ENCODE measurements at places on chromosomes 6 and 20. TPM values are rescaled to one million over a fixed set of nuclear protein-coding genes. Genes with fewer than 3 reads are reported as not detected.

PTK7 gene
- 53.7 TPM for total RNA-seq

GRCh38 chr6:109867970-109868358 lies 110.1 kb upstream of the GPR6 start:
- peak; percentile 32 for DNase-seq

- DNase-seq: no peak
These were observed 108.4 kb upstream of the SIM1 start for GRCh38 chr6:100573166-100573565.

DNA sequence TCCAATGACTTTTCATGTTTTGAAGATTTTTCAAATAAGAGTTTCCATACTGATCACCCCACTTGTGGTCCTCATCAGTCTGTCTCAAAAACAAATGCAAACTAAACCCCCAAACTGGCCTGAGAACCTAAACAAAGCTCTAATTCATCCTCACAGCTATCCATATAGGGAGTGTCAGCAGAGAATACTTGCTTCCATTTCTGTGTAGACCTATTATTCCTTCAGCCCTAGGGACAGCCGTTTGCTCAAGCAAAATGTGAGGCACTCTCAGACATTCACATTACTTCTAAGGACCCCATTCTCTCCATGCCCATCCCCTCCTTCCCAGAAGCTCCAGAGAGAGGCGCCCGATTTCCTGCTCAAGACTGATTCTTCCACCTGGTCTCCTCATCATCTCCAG lies 24.6 kb downstream of the DNAAF9 start:
- DNase-seq: no peak

- DNase-seq: no peak
These were observed 36.7 kb downstream of the POU3F2 start for GRCh38 chr6:98871057-98871456.

DNA sequence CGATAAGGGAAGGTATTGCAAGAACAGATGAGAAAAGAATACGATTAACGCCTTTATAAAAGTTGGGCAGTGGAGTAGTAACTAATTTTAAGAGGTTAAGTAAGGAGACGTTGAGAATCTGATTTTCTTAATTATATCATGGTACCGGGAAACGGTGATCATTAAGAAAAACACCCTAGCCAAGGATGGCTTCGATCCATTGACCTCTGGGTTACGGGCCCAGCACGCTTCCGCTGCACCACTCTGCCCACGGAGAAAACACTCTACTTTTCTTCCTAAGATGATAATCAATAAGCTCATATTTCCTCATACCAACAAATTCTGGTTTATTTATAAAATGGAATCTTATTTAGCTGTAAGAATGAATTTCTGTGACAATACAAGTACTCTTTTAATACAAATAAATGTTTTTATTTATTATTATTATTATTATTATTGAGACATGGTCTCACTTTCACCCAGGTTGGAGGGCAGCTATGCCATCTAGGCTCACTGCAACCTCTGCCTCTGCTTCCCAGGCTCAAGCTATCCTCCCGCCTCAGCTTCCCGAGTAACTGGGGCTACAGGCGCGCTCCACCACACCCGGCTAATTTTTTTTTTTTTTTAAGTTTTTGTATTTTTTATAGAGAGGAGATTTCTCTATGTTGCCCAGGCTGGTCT lies 8.3 kb downstream of the POM121L2 start:
- no peak for DNase-seq

- DNase-seq: no peak
These were observed 110.6 kb downstream of the TRDN start for GRCh38 chr6:123526128-123526527.
